Naive thymus-derived CD4-positive, alpha-beta T cell (primary cell): ENCODE measurements at places on chromosomes 12 and 14. TPM values are rescaled to one million over a fixed set of nuclear protein-coding genes. Genes with fewer than 3 reads are reported as not detected.

SNRPF gene
- 37.3 TPM for total RNA-seq

STAB2 gene
- total RNA-seq, result not detected

DNA sequence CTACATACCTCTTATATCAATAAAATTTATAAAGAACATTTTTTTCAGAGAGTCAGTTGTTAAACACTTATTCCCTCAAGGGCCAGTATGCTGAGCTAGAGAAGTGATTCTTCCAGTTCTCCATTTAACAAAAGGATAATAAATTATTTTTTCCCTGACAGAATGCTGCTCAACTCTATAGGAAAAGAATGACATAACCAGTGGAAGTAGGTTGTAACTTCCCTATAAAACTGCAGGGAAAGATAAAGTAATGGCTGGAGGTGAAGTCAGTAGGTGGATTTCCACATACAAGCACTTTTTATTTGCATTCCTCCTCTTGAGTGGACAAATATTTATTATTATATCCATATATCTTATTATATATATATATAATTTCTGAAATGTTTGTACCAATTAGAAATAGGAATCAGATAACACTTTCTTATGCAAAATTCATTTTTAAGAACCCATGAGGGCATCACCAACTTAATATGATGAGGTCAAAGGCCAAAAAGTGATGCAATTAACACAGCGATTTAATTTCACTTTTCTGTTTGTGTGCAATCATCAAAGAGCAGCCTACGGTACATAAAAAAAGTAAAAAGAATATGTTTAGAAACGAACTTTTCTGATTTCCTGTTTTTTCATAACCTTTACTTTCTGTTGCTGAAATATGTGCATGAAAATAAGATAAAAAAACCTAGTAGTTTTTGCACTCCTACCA is 175.3 kb downstream of the PRKD1 start:
- no peak overlapping the region for H3K27ac ChIP-seq
- H3K36me3 ChIP-seq, result no peaks in the 10 kb centered on the region

- H3K27me3 ChIP-seq, result no peaks in the 10 kb centered on the region
- no peaks in the 10 kb centered on the region for H3K4me1 ChIP-seq
- H3K27ac ChIP-seq, result no peak overlapping the region
- no peak overlapping the region for H3K4me3 ChIP-seq
- no peaks in the 10 kb centered on the region for H3K36me3 ChIP-seq
These were observed 10.1 kb downstream of the TCL1A start for GRCh38 chr14:95703805-95704204.

GRCh38 chr12:80154261-80154660 is 54.9 kb downstream of the OTOGL start:
- no peaks in the 10 kb centered on the region for H3K27me3 ChIP-seq
- no peaks in the 10 kb centered on the region for H3K36me3 ChIP-seq
- DNase-seq, result no peak
- H3K27ac ChIP-seq, result no peak overlapping the region
